ENCODE measurements at places on chromosomes 3 and 15.

DNA sequence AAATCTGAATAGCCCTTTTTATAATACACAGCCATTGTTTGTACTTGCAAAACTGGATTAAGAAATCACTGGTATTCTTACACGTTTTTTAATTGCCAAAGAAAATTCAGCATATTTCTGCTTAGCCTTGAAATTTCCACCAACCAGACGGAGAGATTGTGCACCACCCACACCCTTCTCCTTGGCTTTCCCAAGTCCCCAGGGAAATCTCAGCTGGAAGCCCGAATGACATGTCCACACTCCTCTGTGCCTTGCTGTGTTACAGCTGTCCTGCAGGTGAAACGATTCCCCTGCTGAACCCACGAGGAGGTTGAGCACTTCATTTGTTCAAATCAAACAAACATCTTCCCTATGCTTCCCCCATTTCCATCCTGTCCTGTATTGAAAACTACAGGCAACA, 49.6 kb upstream of the PPARG start:
- DNase-seq = no peak

DNA sequence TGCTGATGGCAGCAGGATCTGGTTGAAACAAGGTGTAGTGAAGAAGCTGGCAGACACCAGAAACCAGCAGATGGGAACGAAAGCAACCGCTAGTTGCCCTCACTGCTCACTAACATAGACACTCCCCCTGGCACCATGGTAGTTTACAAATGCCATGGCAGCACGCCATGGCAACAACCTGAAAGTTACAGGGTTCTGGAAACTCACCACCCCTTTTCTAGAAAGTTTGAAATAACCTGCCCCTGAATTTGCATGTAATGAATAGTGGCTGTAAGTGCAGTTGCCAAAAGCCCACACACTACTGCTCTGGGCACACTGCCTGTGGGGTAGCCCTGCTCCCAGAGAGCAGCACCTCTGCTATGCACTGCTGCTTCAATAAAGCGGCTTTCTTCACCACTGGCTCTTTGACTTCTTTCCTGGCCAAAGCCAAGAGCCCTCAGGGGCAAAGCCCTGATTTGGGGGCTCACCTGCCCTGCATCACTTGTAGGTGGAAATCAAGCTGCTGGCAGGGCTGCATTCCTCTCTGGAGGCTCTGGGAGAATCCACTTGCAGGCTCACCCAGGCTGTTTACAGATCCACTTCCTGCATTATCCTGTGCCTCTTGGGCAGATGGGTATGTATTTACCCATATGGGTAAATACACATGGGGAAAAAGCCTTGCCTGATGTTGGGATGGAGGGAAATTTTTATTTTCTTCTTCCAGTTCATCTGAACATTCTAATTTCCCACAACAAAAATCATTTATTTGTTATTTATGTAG, 2.0 kb upstream of the GP9 start:
- DNase-seq = peak; percentile 18

DNA sequence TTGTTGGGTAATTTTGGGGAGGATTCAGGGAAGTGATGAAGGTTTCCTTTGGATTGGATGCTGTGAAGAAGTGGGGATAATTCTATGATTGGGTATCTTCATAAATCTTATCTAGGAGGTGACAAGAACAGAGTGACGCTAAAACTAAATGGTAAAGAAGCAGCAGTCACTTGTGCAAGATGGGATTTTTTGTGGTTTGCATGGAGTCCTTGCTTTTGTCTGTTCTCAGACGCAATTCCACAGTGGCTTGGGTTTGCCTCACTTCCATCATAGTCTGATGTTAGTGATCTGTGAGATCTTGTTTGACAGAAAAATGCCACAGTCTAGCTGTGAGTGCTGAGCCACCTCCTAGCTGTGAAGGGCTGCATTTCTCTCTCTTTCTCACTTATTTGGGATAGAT, 26.9 kb downstream of the GTF2E1 start:
- DNase-seq = no peak

GRCh38 chr15:87490666-87491065, 765.9 kb downstream of the NTRK3 start:
- DNase-seq = no peak

DNA sequence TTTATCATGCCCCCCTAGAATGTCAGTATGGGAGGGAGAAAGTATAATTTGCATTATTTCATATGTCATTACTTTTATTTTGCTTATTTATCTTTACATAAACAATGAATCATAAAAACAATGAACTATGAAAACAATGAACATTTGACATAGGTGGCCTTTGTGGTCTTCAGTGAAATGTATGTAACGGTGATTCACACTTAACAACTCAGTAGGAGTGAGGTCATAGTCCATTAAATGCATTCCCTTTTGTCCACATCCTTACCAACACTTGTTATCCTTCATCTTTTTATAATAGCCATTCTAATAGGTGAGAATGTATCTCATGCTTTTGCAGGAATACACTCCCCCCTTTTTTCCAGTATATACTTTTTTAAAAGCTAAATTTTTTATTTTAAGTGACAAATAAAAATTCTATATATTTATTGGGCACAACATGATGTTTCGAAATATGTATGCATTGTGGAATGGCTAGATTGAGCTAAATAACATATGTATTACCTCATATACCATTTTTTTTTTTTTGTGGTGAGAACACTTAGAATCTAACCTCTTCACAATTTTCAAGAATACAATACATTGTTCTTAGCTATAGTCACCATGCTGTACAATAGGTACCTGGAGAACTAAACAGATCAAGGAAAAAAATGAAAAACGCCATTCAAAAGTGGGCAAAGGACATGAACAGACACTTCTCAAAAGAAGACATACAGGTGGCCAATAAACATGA, 189.5 kb downstream of the WDR72 start:
- DNase-seq = no peak

DNA sequence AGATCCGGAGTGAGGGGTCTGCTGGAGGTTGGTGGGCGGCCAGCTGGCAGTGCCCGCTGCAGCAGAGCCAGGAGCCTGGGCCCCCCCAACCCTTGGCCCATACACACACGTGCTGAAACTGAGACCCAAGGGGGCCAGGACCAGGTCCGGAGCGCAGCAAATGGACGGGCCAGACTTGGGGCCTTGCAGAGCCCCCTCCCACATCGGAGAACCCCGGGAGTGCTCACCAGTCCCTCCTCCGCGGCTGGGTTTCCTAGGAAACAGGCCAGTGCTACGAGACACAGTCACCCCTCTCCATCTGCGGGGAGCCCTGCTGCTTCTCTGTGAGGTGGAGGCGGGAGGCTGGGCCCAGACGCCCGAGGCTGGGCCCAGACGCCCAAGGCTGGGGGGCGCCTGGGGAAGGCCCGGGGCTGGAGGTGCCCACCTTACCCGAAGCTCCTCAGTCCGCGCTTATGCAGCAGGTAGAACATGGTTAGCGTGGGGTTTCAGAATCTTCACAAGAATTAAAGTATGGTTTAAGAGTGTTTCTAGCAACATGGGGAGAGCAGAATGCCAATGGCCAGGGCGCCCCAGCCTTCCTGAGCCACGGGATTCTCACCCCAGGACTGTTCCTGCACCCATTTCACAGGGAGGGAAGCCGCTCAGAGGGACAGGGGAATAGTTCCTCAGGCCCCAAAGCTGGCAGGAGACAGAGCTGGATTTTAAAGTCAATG, 135.0 kb upstream of the PRR20G start:
- no peak for DNase-seq

GRCh38 chr3:35137612-35138011, 501.7 kb upstream of the ARPP21 start:
- DNase-seq = no peak

DNA sequence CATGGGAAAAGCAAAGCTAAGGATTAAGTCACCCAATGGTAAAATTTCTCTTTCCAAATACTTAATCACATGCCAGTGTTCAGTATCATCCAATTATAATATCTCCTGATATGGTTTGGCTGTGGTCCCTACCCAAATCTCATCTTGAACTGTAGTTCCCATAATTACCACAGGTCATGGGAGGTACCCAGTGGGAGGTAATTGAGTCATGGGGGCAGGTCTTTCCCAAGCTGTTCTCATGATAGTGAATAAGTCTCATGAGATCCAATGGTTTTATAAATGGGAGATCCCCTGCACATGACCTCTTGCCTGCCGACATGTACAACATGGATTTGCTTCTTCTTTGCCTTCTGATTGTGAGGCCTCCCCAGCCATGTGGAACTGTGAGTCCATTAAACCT, 26.1 kb upstream of the NMB start:
- no peak for DNase-seq

GRCh38 chr15:41891946-41892345, 1.9 kb downstream of the SPTBN5 start:
- peak; percentile 92 for DNase-seq

DNA sequence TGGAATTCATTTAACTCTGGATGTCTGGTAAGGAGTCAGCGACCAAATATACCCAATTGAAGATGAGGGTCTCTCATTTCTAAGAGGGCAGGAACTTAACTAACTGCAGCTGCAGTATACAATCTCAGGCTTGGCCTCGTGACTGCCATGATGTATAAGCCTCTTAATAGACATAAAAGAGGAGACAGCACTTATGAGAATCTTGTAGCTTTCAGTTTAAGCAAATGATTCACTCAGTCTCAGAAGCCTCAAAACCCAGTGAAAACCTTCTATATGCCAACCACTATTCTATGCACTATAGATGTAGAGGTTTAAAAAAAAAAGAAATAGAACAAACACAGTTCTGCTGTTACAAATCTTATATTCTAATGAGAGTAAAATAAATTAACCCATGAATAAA, 513.9 kb downstream of the TBL1XR1 start:
- no peak for DNase-seq

DNA sequence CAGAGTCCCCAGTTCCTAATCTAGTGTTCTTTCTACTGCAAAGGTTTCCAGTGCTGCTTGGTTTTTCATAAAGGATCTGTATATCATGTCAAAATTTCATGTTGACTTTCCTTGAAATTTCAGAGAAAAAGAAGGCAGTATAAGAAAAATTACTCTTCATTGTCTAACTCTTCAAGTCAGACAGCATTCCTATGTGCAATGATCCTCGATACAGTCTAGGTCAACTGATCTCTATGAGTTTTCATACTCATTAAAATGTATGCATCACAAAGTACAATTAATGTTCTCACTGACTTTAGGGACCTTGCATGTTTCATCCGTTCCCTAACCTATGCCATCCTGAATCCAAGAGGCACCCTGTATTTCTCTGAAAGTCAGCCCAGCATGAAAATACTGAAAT, 317.3 kb downstream of the ZBTB20 start:
- no peak for DNase-seq

DNA sequence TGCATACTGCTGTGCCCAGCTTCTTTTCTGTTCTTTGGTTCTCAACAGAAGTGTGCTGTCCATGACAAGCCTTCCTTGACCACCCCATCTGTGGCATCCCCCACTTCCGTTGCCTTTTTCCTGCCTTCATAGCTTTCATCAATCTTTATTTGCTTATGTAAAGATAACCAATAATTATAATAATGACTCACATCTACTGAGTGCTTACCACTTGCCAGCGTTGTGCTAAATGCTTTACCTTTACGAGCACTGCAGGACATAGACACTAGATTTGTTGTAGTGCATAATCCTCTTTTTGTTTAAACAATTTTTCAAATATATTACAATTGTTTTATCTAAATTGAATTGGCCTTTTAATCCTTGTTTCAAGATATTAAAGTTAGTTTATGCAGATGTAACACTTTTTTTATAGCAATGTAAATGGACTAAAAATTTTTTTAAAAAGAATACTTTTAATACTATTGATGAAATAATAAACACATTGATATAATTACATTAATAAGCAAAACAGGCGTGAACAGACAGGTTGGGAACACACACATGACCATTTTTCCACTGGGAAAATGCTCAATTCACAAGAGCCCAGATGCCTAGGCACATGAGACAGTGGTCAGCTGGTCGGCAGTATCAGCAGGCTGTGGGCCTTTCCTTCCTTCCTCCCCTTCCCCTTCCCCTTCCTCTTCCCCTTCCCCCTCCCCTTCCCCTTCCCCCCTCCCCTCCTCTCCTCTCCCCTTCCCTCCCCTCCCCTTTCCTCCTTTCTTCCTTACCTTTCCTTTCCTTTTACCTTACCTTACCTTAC, 42.5 kb downstream of the TRAK1 start:
- DNase-seq = no peak

GRCh38 chr15:70974004-70974832, 81.6 kb downstream of the LRRC49 start:
- DNase-seq = no peak

DNA sequence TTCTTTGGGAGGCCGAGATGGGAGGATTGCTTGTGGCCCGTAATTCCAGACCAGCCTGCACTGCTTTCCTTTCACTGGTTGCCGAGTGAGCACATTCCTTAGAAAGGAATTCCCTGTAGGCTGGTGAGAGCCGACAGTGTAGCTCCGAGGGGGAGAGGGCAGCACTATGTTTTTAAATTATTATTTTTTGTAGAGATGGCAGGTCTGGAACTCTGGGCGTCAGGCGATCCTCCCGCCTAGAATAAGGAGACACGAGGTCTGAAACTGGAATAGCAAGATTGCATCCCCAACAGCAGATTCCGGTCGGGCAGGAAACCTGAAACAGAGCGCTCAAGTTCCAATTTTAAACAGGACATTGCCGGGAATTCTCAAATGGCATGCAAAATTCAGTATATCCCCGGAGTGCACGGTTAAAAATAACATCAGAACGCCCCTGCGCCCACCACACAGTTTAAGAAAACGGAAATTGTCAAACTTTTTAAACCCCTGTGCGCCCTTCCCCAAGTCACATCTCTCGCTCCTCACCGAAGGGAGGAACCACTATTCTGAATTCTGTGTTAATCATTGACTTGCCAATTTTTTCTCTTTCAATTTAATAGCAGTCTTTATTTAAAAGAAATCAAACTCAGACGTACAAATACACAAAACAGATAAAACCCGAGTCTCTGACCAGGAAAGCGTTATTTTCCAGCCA, 643 bp upstream of the RNU5B-1 start:
- peak; percentile 42 for DNase-seq

GRCh38 chr15:92989470-92989869, 89.3 kb downstream of the CHD2 start:
- no peak for DNase-seq

DNA sequence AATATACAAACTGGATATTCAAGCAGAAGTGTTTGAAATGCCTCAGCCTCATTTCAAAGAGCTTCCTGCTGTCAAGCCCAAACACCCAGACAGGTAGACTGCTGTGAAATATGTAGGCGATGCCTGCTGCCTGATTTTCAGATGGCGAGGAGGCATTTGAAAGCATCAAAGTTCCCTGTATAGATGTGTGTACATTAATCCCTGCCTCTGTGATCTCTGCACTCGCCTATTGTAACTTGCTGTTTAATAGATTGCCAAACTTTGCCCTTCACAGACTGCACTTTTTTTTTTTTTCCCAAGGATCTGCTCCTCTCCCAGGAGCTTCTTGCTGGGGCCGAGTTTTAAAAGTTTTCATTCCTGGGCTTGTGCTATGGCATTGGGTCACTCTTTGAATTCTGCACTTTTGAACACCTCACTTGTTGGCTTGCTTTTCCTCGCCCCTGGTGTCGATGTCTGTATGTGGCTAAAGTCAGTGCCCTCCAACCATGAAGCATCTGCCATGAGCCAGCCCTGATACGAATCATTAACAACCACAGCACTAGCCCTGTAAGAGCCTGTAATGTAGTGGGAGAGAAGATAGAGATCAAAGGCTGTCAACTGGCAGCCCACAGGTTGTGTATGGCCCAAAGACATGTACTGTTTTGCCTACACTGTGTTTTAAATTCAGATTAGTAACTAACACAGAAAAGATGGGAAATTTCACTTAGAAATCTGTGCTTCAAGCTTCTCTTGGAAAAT, 287.6 kb upstream of the ICE2 start:
- DNase-seq = peak; percentile 14

All from NCI-H146 (cell line).